Diencephalon (tissue), 1 donor: ENCODE measurements at places on chromosomes 5 and 9. TPM values are rescaled to one million over a fixed set of nuclear protein-coding genes. Genes with fewer than 3 reads are reported as not detected.

BARHL1 gene
- 0.69 TPM for total RNA-seq

ECSCR gene
- total RNA-seq, result 11.3 TPM

CDH10 gene
- 48.2 TPM for total RNA-seq

IQGAP2 gene
- total RNA-seq, result 21.2 TPM

OTP gene
- 3.2 TPM for total RNA-seq

F2RL1 gene
- total RNA-seq, result 3.0 TPM

SLC34A3 gene
- total RNA-seq, result not detected

EMB gene
- total RNA-seq, result 31.1 TPM

IL3 gene
- not detected for total RNA-seq

LECT2 gene
- not detected for total RNA-seq

ENC1 gene
- 503 TPM for total RNA-seq

OTULIN gene
- total RNA-seq, result 18.5 TPM

CAPSL gene
- 6.5 TPM for total RNA-seq

ACTBL2 gene
- not detected for total RNA-seq

SLC36A1 gene
- total RNA-seq, result 18.0 TPM

FAM169A gene
- 126 TPM for total RNA-seq

DOCK8 gene
- 4.2 TPM for total RNA-seq

AP3S1 gene
- total RNA-seq, result 152 TPM

PPP2R2B gene
- 134 TPM for total RNA-seq

EIF4E1B gene
- total RNA-seq, result 0.46 TPM

SCGB3A1 gene
- total RNA-seq, result not detected

ORM2 gene
- total RNA-seq, result not detected

FST gene
- total RNA-seq, result 4.4 TPM

TNFSF15 gene
- total RNA-seq, result 0.23 TPM

PCDHB8 gene
- total RNA-seq, result 8.1 TPM

GPX8 gene
- 4.2 TPM for total RNA-seq

C5orf52 gene
- not detected for total RNA-seq

FOXD4L4 gene
- total RNA-seq, result 1.4 TPM

PAX5 gene
- 0.46 TPM for total RNA-seq

LAMC3 gene
- total RNA-seq, result 3.7 TPM

SPATA31A3 gene
- total RNA-seq, result not detected

RAB3C gene
- 230 TPM for total RNA-seq

SYK gene
- total RNA-seq, result 4.2 TPM

ASPN gene
- 2.3 TPM for total RNA-seq

SDHA gene
- 81.9 TPM for total RNA-seq

LHX3 gene
- total RNA-seq, result not detected

NHP2 gene
- total RNA-seq, result 80.0 TPM

TEX53 gene
- not detected for total RNA-seq

MYOZ3 gene
- total RNA-seq, result 6.7 TPM

PCDHGA3 gene
- 7.2 TPM for total RNA-seq

PRR16 gene
- total RNA-seq, result 6.5 TPM

PCDHAC2 gene
- 47.1 TPM for total RNA-seq

MOB3B gene
- total RNA-seq, result 9.0 TPM

SKP1 gene
- total RNA-seq, result 266 TPM

EQTN gene
- total RNA-seq, result 1.4 TPM
